HAP-1 (cell line): ENCODE measurements at places on chromosomes 1 and 21.

- DNase-seq = peak; percentile 86
Observed at GRCh38 chr1:9455487-9456234, 83.6 kb upstream of the SLC25A33 start.

DNA sequence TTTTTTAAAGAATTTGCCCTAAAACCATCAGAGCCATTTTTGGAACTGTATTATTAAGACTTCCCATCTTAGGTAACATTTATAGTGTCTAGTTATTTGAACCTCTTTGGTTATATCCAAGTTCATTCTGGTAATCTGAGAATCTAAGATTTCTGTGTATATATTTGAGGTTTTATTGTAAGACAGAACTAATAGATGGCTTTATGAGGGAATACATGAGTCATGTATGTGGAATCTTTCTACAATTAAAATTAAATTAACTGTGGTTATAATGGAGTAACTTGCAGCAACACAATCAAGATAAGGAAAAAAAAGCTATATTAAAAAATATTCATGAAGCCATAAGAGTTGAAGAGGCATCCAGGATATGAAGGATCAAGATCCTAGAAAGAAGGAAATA is 92.1 kb downstream of the UBE2U start:
- DNase-seq = no peak

DNA sequence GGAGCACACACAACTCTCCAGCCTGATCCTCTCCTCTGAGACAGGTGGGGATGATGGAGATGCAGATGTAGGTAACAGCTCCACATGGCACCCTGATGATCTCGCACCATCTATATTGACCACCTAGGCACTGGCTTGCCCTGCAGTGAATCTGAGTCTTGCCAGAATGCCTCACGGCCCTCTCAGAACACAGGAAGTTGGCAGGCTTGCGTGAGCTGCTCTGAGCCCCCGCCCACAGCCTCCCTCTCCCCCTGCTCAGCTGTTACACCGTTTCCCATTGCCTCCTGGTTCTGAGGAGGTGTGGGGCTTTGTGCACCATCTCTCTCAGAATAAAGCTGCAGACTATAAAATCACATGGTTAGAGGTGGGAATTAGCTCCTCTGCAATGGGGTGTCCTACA is 48.0 kb downstream of the URB2 start:
- no peak for DNase-seq

GRCh38 chr1:16067127-16067768 is 6.2 kb downstream of the FAM131C start:
- no peak for DNase-seq

- no peak for DNase-seq
Observed at GRCh38 chr1:50417946-50418599, 5.2 kb downstream of the DMRTA2 start.
